ENCODE measurements at places on chromosomes 4 and X.

DNA sequence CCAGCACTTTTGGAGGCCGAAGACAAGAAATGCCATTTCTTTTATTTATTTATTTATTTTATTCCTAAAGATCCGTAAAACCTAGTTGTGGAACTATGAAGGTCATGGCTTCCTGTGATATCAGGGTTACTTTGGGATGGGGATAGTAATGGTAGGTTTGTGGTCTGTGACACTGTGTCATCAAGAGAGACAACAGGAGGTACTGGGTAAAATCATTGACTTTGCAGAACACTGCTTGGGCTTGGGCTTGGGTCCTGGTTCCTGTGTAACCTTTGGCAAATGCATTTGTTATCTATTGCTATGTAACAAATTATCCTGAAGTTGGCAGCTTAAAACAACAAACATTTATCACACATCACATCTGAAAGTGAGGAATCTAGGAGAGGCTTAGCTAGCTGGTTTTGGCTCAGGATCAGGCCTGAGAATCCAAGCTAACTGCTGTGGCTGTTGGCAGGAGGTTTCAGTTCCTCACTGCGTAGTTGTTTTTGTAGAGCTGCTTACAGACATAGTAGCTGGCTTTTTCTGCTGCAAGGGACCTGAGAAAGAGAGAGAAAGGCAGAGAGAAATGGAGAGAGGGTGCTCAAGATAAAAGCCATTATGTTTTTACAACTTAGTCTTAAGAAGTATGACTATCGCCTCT is 576.4 kb upstream of the SLIT2 start:
- DNase-seq: no peak

DNA sequence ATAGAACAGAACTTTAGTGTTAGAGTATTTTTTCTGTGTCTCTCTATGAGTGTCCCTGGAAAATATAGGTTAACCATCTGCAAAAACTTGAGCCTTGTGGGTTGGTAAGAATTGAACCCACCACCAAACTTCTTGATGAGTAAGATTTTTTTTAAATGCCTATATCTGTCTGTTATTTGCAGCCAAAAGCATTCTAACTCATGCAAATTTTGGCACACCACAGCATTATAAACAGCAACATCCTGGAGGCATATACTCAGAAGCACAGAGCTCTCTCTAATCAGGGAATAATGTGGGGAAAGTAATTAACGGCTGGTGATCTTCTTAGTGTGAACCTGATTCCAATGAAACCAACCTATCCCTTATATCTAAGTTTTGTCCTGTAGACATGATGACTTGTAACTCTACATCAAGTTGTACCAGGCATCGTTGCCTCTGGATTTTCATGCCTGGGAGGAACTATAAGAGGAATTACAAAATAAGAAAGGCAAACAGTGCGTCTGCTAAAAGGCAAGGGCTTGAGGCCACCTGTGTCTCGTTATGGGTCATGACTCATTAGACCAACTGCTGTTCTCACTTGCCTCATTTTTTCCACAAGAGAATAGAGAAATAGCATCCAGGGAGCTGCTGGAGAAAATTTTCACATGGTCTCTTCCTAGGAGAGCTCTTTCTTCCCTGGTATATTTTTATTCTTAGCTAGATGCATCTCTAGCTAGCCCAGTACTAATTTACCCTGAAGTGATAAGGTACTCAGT is 202.4 kb downstream of the CHIC2 start:
- peak; percentile 93 for DNase-seq

DNA sequence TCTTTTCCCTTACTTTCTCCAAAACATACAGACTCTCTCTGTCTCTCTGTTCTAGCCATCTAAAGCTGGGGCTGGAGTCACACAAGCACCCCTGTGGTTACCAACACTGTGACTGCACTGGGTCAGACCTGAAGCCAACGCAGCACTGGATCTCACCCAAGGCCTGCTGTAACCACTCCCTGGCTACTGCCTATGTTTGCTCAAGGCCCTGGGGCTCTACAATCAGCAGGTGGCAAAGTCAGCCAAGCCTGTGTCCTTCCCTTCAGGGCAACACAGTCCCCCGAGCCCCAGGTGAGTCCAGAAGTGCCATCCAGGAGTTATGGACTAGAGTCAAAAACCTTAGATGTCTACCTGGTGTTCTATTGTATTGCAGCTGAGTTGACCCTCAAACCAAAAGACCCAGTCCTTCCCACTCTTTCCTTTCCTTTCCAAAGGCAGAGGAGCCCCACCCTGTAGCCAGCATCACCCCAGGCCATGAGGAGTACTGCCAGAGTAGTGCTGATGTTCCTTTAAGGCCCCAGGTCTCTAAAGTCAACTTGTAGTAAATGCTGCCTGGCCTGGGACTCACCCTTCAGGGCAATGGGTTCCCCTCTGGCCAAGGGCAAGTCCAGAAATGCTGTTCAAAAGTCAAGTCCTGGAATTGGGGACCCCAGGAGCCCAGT is 58.8 kb upstream of the RAP2C start:
- DNase-seq: no peak

DNA sequence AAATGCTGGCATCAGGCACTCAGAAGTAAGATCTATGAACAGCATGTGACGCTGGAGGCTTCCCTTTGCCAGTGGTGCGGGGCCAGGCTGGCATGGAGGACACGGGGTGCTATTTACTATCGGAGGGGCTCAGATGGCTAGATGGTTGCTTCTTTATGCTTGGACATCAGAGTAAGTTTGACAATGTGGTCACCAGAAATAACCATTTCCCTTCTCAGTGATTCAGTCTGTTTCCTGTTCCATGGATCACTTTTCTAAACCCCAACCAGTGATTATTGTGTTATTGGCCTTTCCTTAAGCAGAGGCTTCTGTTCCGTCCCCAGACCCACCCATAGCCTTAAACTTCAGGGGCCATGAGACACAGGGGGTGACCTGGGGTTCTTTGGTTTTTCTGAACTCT is 55.4 kb upstream of the DHX15 start:
- no peak for DNase-seq

DNA sequence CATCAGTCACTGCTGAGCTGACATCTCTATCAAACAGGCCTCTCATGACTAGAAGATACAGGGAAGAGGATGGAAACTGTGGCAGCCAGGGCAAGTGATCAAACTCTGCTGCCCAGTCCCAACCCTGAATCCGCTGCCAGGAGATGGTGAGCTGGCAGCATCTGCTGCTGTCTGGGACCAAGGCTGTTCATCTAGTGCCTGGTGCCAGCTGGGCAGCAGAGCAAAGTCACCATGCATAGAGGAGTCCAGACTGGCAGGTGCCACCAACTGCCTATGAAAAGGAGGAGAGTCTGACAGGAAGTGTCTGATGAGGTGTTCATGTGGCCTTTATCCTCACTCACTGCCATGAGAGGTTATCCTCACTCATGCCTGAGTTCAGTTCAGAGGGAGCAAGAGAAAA is 518.9 kb downstream of the MID1IP1 start:
- no peak for DNase-seq

GRCh38 chr4:93981594-93981993 is 153.0 kb downstream of the ATOH1 start:
- DNase-seq: no peak

- peak; percentile 71 for DNase-seq
Observed at GRCh38 chrX:11435568-11435967, 142.4 kb downstream of the AMELX start.

DNA sequence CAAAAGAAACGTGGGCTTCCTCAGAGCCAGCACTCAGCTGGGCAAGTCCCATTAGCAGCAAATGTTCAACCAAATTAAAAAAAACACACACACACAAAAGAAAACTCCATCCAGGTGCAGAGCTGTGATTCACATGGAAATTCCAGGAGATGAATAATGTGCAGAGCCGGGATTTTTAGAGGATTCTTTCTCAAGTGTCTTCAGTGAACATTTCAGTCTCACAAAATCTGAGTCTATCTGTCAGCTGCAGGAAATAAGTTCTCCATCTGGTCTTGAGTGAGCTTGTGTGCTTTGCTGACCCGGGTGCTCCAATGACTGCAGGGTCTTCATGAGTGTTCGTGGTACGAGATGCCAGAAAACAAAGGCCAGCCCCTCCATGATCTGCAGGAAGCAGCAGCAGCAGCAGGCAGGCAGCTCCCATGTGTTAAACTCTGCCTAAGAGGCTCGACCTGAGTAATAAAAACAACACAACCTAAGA is 44.3 kb downstream of the RASGEF1B start:
- no peak for DNase-seq

DNA sequence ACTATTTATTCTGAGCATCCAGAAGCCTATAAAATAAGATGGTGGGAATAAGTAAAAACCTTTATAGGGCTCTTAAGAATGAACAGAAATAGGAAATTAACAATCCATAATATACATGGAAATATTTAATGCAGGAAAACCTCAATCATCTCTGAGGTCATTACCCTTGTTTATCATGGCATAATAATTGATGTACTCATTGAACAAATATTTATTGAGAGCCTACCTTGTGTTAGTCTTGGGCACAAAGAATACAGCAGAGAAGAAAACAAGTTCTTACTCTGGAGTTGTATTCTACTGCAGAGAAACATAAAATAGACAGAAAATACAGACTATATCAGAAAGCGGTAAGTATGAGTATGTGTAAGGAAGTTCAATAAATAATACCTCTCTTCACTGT is 167.2 kb downstream of the COX18 start:
- no peak for DNase-seq

DNA sequence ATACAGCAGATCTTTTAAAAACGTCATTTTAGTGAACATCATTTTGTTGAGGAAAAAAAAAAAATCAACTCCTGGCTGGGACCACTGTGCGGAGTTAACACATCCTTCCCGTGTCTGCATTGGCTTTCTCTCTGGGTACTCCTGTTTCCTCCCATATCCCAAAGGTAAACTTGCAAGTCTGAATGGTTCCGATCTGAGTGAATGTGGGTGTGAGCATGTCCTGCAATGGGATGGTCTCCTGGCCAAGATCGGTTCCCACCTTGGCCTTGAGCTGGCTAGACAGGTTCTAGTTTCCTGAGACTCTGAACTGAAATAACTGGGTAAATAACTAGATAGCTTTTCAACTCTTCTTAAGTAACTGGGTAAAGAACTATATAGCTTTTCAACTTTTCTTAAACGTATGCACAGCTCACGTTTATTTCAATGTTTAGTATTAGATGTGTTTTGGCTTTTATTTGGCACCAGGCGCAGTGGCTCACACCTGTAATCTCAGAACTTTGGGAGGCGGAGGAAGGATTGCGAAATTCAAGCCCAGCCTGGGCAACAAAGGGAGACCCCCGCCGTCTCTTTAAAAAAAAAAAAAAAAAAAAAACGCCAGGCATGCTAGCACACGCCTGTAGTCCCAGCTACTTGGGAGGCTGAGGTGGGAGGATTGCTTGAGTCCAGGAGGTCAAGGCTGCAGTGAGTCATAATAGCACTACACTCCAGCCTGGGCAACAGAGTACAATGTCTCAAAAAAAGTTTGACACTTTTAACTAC is 14.0 kb downstream of the RBMX start:
- no peak for DNase-seq

DNA sequence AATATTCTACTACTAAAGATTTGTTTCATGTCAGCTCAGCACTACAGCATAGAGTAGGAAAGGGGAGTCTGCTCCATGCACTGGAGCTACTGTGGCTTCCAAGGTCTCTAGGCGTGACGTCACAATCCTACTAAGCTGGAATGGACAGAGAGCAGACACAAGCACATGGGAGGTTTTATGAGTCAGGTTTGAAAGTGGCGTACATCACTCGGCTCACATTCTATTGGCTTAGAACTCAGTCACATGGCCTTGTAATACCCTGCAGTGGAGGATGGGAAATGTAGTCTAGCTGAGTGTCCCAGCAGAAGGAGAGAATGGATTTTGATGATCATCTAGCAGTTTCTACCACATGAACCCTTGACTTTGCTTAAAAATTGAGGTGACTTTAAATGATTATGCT is 624.8 kb upstream of the ATOH1 start:
- no peak for DNase-seq

DNA sequence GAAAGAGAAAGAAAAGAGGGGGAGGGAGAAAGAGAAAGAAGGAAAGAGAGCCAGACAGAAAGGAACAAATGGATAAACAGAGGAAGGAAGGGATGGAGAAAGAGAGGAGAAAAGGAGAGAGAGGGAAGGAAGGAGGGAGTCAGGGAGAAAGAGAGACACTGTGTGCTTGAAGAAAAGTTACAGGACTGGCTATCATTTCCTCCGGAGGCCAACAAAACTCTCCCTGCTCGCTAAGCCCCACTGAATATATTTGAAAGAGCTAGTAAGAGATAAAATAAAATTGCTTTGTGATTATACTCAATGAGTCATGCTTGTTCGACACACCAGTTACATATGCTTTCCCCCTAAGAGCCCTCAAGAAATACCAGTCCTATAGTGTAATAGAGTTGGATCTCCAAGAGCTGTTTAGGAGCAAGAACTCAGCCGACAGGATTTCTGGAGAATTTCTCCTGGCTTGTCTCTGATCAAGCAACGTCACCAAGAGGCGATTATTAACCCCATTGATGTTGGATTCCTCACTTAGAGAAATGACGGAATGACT is 102.2 kb downstream of the MXRA5 start:
- no peak for DNase-seq

- DNase-seq: no peak
Observed at GRCh38 chr4:128455480-128455879, 167.9 kb upstream of the PGRMC2 start.

DNA sequence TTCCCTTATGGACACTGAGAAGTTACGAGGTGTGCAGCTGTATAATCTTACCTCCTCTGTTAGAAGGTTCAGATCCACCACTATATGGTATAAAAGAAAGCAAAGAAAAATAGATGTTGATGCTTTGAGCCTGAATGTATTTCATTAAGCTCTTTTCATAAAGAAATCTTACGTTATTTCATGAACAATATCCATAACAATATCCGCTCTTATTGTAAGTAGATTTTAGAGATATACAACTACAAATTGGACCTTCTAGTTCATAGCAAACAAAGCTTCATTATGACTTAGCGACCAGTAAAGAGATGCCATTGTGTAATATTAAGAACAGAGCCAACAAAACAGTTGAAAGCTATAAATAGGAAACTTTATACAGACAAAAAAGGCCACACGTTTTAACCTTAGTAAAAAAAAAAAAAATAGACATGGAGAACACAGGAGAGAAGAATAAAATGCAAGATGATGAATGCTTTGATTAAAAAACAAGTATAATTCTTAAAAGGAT is 203.6 kb downstream of the PDGFC start:
- DNase-seq: no peak

DNA sequence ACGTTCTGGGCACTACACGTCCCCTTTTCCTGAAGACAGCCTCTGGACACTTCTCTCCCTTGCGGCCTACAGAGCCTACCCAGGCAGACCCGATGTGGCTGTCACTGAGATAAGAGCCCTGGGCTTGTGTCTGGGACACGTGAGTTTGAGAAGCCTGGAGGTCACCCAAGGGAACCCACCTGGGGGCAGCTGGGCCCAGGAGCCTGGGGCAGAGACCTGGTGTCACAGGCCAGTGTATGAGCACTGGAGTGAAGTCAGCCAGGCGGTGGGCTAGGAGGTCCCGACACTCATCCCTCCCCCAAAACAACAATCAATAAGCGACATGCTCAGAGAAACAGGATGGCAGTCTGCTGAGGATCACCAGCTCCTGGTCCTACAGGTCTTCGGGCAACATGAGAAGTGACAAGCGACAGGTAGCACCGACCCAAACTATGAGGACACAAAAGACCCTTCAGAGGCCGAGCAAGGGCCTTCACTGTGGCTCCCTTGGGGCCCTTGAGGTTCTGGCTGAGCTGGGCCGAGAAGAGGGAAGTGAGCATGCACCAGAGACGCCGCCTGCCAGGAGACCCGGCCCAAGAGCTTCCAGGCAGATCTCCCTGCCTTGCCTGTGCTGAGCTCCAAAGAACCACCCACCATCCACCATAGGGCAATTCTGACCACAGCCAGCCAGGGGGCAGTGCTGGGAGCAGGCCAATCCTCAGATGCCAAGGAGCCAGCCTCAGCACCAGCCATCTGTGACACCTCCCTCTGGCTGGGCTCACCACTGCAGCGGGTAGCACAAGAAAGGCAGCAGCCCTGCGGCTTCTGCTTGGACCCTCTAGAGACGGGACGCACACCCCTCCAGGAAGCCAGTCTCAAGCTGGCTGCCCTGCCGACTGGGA is 11.0 kb upstream of the DUSP9 start:
- DNase-seq: no peak
